ENCODE measurements at places on chromosomes 7 and 10.

GRCh38 chr7:158854681-158855081, 1.7 kb upstream of the DYNC2I1 start:
- DNase-seq: no peak

- no peak for DNase-seq
Measured at GRCh38 chr7:116027786-116028185, 2.8 kb downstream of the TFEC start.

- DNase-seq: no peak
Measured at GRCh38 chr7:155204744-155205367, 92.8 kb upstream of the INSIG1 start.

DNA sequence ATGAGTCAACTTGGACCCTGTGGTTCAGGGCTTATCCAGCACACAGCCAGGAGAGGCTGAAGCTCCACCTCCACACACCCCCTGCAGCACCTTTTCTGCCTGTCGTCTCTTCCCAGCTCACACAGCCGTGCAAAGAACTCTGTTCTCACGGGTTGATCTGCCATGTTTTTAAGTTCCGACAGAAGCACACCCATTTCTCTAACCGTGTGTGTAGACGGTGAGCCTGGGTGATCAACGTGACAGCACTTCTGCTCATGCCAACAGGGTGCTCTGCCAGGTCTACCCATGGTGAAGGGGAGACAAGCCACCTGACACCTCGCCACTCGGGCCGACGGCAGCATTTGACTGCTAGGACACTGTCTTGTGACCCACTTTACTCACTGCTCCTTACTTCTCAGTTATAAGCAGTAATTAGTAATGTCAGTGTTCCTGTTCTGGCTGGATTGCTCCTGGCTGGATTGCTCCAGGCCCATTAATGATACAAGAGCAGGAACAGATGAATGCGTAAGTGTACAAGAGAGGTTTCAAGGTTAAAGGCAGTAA, 90.5 kb downstream of the RNF216 start:
- no peak for DNase-seq

GRCh38 chr7:149606826-149607225, 109.2 kb upstream of the ZNF746 start:
- no peak for DNase-seq

- no peak for DNase-seq
Measured at GRCh38 chr7:111006691-111007090, 84.2 kb upstream of the LRRN3 start.

DNA sequence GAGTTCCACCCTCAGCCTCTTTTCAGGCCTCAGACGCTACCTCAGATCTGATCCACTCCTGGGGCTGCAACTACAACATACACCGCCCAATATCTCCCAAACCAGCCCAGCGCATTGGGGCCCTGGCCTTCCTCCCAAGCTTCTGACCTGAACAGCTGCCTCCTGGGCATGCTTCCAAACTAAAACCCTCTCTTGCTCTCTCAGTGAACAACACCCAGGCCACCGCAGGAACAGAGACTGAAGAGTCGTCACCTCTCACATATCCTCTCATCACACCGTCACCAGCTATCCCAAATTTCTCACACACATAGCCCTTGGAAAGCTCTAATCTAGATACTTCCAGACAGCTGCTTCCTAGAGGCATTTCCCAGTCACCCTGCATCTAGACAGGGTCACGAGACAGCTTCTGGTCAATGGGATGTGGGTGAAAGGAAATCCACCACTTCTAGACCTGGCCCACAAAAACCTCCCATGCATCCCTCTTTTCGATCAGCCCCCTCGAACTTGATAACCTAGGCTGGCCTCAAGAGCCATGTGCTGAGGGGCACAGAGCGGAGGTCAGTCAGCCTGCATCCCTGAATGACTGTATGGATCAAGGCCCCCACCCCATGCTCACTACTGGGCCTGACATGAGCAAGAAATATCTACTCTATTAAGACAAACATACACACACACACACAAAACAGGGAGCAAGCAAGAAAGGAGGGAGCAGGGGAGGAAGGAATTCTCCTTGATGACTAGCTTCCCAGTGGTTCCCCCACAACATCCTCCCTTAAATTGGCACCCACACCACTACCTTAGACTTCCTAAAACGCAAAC, 1.8 kb downstream of the PARP12 start:
- DNase-seq: peak; percentile 90

GRCh38 chr7:8172372-8173354, 89.3 kb downstream of the ICA1 start:
- no peak for DNase-seq

DNA sequence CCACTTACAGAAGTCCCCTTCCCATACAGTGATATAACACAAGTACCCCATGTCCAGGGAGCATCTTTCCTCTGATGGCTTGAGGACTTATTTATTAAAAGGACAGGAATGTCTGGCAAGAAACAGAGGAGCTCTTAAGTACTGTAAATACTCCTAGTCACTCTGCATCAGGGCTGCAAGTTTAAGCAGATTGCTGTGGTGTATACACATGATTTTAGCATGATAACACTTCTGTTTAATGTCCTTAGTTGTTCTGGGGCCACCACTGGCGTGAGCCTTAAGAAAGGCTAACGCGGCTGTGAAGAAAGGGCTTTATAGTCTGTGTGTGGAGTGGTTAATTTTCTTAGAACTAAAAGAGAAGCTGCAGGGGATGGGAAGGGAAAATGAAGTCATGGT, 65.7 kb downstream of the GBF1 start:
- no peak for DNase-seq
